ENCODE measurements at places on chromosomes 6 and 20.
A peak's percentile ranks its signal among the peaks of the same experiment; 100 is the strongest.

DNA sequence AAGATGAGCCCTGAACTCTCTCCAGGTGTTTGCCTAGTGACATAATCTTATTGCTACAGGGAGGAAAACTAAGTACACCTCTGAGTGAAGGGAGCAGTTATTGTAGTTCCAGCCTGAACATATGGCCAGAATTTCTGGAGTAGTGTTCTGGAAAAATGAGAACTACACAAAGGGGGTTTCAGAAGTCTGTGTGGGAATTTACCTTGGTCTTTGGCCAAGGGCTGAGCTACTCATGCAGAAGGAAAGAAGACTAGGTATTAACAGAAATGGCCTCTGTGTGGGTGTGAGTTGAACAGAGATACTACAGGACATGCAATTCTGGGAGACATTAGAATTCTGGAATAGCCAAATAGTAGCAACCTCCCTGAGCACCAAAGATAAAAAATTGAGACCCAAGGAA lies 1009.7 kb upstream of the GJE1 start:
- no peak for DNase-seq

GRCh38 chr6:74357321-74357720 lies 661.3 kb downstream of the CD109 start:
- peak; percentile 75 for DNase-seq

DNA sequence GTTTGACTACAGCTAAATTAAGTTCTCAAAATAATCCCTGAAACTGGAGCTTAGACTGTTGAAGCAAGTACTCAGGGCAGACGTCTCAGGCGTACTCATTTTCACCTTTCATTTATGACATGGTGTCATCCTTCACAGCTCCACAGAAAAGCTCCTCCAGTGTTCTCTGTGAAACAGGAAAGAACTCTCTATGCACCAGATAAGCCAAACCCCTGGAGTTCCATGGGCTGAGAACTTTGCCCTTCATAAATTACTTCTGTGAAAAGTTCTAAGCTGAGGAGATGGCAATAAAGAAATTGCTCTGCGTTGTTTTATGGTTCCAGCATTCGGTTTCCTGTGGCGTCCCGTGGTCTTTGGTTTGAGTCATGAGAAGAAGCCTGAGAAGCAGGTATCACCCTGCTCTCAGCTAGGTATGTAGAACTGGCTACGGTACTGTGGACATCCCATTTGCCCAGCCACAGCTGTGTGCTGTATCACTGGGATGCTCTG lies 20.2 kb upstream of the RREB1 start:
- DNase-seq = no peak

- no peak for DNase-seq
These were observed 1.2 kb downstream of the FOXO3 start for GRCh38 chr6:108561742-108562502.

DNA sequence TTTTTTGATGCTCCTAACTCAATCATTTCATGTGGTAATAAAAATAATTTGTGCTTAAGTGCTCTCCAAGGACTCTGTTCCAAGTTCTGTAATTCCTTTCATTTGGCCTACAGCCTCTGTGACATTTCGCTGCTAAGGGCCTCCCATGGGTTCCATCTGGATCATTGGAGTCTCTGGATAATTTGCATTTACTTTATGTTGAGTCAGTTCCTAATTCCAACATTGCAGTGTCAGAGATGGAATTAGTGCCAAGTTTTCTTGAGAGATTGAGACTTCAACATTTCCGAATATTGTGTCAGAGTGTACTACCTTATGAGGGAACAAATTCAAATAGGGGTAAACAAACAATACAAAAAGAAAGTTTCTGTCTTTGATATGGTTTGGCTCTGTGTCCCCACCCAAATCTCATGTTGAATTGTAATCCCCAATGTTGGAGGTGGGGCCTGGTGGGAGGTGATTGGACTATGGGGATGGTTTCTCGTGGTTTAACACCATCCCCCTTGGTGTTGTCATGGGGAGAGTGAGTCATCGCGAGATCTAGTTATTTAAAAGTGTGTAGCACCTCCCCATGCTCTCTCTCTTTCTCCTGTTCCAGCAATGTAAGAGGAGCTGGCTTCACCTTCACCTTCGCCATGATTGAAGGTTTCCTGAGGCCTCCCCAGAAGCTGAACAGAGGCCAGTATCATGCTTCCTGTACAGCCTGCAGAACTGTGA lies 244.1 kb upstream of the TBX18 start:
- DNase-seq = peak; percentile 13

DNA sequence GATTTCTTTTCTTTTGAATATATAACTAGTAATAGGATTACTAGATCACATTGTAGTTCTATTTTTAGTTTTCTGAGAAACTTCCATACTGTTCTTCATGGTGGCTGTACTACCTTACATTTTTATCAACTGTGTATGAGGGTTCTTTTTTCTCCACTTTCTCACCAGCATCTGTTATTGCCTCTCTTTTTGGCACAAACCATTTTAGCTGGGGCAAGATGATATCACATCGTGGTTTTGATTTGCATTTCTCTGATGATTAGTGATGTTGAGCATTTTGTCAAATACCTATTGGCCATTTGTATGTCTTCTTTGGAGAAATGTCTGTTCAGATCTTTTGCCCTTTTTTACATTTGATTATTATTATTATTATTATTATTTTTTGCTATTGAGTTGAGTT lies 86.1 kb upstream of the TCF21 start:
- no peak for DNase-seq

- DNase-seq = no peak
These were observed 6.6 kb downstream of the CCDC167 start for GRCh38 chr6:37492991-37493660.

GRCh38 chr6:44829836-44830235 lies 442.3 kb downstream of the CDC5L start:
- peak; percentile 25 for DNase-seq

- DNase-seq = peak; percentile 67
These were observed at the start of gene C6orf62 for GRCh38 chr6:24719125-24719971. Gene C6orf62, minus strand, starts transcription at chr6:24719154. Its CDS starts 486 bp downstream, at chr6:24718668.
